ENCODE measurements at places on chromosomes 3 and 15.

DNA sequence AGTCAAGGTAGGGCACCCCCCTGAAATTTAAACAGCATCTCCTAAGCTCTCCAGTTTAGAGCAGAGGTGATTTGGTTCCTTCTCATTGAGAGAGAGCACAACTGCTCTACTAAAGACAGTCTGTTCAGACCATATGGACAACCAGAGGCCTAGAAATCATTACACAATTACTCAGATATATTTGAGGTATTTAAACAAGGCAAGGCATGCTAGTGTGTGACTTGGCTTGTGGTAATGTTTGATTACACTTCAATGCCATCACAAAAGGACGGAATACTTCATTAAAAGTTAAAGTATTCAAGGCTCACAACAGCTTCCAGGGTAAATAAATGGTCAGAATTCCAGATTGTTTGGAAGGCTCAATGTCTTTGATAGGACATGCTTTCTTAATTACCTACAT is 110.2 kb downstream of the LRTM1 start:
- no peak for DNase-seq

GRCh38 chr3:175007306-175007705 is 148.2 kb downstream of the NAALADL2 start:
- DNase-seq = no peak

DNA sequence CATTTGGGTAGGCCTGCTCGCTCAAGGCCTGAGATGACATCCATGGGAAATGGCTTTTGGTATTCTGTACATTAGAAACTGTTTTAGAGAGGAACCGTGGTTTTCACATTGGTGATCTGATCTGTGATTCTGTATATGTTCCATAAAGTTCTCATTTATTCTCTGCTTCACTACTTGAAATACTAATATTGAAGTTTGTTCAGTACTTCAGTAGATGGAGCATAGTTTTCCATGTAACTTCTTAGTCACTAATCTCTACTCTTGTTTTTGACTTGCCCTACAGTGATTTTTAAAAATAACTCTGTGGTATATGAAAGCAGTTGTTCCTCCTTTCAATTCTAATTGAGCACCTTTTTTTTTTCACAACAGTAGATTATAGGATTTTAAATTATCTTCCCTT is 66.5 kb downstream of the MBNL1 start:
- no peak for DNase-seq

GRCh38 chr15:96353930-96354730 is 23.6 kb downstream of the NR2F2 start:
- no peak for DNase-seq

DNA sequence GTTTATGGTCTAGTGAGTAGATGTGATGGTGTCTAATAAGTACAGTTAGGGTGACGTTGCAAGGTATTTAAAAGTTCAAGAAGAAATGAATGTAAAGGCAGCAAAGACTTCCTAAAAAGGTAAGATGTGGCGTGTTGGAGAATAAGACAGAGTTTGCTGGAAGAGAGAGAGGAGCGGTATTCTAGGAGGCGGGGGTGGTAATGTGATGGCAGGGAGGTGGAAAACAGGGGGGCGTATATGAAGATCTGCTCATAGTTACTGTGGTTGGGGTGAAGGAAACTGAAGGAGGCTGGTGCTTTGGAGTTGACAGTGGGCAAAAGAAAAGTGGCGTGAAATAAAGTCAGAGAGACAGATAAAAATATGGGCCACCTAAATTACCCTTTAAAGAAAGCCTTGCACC is 164.9 kb upstream of the LRRN1 start:
- DNase-seq = no peak

GRCh38 chr3:138400651-138401070 is 33.8 kb upstream of the ESYT3 start:
- DNase-seq = no peak

DNA sequence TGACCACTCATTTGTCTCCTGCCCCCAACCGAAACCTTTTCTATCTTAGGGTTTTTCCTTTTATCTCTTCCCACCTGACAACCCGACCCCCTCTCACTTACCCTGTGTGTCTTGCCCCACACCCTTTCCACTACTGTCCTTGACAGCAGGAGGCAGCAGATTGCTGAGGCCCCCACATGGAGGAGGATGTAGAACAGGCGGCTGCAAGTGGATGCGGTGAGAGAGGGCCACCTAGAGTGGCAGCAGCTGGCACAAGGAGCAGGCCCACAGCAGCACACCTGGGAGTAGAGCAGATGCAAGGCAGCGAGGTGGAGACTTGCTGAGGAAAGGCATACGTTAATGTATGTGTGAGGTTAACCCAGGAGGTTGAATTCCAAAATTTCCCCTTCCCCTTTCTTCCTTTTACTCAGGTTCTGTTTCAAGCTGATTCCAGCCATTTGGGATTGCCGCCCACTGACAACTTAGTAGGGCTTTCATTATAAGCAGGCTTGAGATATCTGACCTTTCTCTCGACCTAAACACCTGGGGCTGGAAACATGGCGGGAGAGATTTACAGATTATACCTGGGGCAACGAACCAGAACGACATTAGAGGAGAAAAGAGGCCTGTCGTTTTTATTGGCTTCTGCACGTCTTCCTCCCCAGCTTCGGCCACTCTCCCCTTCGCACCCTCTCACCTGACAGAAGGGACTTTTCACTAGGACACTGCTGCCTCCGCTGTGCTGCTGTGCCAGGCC is 643 bp downstream of the SERINC4 start:
- DNase-seq = no peak

- no peak for DNase-seq
Observed at GRCh38 chr15:100926258-100926657, 7.1 kb downstream of the LRRK1 start.

- DNase-seq = no peak
Observed at GRCh38 chr3:179750720-179751328, 98.0 kb downstream of the USP13 start.

- DNase-seq = no peak
Observed at GRCh38 chr15:73717206-73717605, 33.0 kb downstream of the CD276 start.

DNA sequence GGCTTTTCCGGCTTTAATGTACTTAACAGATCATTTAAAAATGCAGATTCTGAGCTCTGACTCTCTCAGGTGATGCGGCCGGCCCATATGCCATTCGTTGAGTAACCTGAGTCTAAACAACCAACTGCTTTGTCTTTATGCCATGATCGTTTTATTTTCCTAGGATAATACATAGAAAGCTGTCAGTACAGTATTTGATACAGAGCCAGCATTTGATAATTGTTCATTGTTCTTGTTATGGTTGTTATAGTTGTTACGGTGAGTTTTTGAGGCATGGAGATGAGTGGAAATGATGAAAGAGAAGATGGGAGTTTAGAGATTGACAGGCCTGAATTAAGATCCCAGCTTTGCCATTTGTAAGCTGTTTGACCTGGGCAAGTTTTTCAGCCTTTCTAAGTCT is 40.0 kb downstream of the TMEM45A start:
- DNase-seq = no peak

- no peak for DNase-seq
Observed at GRCh38 chr3:126903521-126903920, 79.4 kb upstream of the PLXNA1 start.

GRCh38 chr3:10936686-10937085 is 55.9 kb upstream of the SLC6A1 start:
- DNase-seq = no peak

- no peak for DNase-seq
Observed at GRCh38 chr3:118987477-118987876, 47.2 kb downstream of the IGSF11 start.

DNA sequence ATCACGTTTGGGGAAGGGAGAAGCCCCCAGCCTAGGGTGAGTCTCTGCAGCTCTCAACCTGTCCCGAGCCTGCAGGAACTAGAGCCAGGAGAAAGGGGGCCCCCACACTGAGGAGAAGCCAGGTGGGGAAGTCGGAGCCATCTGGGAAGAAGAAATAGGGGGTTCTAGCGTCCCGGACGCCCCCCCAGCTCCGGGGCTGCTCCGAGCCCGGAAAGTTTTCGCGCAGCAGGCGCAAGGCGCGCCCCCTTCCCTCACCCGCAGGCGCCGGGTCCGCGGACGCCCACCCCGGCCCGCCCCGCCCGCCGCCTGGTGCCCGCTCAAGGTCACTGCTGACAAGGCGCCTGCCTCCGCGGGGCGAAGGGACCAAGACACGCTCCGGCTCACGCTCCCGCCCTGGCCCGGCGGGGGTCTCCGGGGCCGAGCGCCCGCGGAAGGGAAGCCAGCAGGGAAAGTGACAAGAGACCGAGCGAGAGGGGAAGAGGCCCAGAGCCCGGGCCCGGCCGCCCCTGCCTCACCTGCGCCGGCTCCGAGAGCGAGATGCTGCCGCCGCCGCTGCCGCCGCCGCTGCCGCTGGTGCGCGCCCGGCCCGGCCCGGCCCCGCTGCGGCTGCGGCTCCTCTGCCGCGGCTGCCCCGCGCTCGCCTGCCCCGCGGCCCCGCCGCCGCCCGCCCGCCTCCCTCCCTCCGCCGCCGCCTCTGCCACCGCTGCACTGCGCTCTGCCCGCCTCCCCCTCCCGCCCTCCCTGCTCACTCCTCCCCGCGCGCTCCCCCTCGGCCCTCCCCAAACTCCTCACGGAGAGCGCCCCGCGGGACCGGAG is 108.4 kb upstream of the SLC6A11 start:
- DNase-seq = no peak

DNA sequence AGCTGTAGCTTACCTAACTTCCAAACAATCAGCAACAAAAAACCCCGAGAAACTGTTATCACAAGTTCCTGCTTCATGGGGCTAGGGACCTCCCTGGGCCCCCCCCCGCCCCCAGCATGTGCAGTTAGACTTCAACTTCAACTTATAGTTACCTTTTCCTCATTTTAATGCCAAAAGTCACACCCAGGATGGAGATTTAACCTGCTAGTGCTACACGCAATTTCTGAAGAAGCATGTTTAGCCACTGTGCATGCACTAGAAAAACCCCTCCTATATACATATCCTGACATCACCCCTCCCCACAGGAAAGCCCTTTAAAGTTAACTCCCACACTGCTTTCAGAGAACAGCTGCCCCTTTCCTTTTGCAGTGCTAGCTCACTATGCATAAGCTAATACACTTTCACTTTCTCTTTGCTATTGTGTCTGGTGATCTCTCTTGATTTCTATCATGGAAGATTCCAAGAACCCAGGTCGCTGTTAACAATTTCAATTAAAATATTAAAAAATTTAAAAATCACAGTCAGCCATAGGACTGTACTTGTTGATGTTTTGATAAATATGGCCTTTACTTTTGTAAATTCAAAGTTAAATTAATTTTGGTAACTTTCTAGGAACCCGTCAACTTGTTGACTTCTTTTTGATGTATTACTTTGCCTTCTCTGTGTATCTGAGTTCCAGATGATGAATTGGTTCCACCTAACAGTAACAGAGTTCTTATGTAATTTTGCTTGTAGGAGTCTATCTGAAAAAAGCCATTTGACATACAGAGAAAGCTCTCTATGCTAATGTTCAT is 75.2 kb upstream of the ACAD9 start:
- no peak for DNase-seq

- no peak for DNase-seq
Observed at GRCh38 chr3:33089515-33089914, 7.4 kb downstream of the GLB1 start.

- no peak for DNase-seq
Observed at GRCh38 chr3:170765419-170766078, 104.4 kb downstream of the RPL22L1 start.

GRCh38 chr3:123540285-123540684 is 44.6 kb downstream of the HACD2 start:
- DNase-seq = no peak

DNA sequence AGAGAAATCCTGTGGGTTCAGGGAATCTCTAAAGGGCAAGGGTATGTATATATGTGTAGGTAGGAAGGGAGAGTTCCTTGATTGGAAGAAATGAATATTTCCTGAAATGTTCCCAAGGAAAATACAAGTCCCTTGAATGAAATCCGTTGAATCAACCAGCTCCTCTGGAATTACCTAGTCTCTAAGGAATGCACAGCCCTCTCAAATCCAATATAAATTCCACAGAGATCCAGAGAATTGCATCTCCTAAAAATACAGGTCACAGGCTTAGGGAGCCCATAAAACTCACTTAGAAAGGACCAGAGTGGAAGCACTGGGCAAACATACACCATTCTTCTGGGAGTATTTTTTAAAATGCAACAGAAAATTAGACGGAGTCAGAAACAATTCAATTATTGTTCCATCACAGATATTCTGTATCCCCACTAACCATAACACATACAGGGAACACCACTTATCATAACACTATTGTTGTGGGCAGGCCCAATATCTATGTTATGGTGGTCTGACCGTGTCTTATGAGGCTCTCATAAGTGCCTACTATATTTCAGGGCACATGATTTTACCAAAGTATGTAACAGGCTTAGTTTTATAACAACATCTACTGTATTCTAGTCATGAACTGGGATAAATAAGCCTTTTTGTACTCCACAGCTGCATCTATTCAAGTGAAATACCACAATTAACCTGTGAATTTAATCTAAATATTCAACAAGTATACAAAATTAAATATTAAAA is 43.7 kb downstream of the IGSF11 start:
- no peak for DNase-seq

GRCh38 chr3:168598250-168598649 is 502.5 kb upstream of the GOLIM4 start:
- no peak for DNase-seq

- DNase-seq = no peak
Observed at GRCh38 chr3:197881270-197881969, 68.6 kb upstream of the RPL35A start.

DNA sequence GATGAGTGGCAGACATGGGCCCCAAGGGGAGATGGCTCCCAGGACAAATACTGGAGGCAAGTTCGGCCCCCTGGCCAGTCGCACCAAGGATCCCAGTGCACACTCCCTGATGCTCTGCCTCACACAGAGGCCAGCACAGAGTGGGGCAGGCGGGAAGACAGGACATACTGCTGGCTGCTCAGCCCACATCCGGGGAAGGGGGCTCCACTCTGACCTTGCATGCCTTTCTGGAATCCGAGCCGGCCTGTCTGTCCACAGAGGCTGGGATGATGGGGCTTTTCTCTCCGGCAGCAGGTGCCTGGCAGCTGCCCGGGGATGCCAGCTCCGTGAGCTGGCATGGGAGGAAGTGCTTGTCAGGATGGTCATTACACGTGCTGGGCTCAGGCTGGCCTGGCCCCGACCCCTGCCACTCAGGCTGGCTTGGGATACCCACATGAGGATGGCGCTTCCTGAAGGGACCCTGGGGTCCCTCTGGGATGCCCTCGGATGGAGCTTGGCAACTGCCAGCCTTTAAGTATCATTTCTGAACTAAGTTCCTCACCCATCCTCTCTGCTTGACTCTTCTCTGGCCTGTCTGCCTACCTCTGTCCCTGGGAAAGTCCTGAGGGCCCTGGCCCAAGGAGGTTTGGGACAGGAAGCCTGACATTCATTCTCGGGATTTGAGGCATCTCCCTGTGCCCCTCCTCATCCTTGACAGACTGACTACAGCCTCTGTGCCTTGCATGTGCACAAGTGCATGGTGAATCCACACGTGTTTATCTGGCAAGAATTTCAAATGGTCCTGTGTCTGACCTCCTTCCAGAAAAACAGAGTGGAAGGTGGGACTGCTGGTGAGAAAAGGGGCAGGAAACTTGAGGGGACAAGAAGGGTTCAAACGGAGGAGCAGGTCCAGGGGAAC is 46.5 kb downstream of the EXOG start:
- DNase-seq = no peak

GRCh38 chr3:172201136-172201869 is 161.9 kb downstream of the FNDC3B start:
- no peak for DNase-seq

Data from NCI-H1436 treated with DMSO at 0.1 percent for 48 hours (cell line).